Lower leg skin (tissue), 4 donors: ENCODE measurements at places on chromosomes 6 and 20.

GRCh38 chr6:170445971-170446370 is 107.1 kb downstream of the PSMB1 start:
- DNase-seq, result no peak

DNA sequence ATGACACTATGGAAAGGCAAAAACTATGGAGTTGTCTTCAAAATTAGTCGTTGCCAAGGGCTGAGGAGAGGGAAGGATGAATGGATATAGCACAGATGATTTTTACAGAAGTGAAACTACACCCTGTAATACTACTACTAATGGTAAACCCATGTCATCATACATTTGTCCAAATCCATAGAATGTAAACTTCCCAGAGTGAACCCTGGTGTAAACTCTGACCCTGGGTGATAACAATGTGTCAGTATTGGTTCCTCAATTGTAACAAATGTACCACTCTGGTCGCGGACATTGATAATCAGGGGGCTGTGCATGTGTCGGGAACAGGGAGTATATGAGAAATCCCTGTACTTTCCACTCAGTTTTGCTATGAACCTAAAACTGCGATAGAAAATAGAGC is 72.2 kb downstream of the CNBD2 start:
- no peak for DNase-seq

- DNase-seq, result no peak
These were observed 32.4 kb upstream of the FAM184A start for GRCh38 chr6:119110601-119111548.

GRCh38 chr6:151481786-151482185 is 12.0 kb upstream of the CCDC170 start:
- DNase-seq, result no peak

DNA sequence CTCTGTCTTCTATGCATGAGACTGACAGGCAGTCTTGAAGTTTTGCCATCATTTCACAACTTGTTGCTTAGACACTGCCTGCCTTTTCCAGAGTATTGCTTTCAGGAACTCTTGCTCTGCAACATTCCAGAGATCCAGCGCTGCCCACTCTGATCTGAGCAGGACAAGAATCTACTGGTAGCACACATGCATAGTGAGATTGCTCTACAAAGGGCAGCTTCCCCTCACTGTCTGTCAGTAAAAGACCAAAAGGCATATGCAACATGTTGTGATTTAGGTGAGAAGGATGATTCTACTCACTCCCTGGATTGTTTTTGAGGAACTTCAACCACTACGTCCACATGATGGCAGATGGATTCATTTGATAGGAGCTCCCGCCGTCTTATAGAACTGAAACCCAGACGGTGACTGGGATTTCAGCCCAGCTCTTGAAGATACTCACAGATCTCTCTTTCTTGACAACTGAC is 259.1 kb downstream of the ARID1B start:
- no peak for DNase-seq

DNA sequence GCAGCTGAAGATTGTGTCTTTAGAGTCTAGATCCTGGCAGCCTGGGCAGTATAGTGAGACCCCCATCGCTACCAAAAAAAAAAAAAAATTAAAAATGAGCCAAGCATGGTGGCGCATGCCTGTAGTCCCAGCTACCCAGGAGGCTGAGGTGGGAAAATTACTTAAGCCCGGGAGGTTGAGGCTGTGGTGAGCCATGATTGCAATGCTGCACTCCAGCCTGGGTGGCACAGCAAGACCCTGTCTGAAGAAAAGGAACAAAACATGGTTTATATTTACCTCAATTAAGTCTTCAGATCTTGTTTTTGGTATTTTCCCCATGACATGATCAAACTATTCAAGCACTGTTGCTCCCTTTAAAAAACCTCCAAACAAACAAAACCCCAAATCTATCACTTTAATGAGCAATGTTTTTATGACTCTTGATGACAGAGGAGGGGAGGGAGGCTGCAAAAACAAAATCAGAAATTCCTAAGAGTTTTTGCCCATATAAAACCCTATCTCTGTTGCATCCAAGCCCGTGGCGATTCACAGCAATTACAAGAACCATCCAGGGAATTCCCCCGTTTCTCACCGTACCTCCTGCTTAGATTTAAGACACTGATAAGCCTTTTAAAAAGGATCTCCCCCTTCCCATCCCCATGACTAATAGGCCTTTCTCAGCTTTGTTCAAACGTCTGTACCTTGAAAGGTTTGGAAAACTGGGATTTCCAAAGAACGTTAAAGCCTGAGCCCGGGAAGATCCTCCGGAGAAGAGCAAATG is 259.9 kb downstream of the BMP7 start:
- no peak for DNase-seq

GRCh38 chr6:47922391-47922790 is 140.6 kb downstream of the OPN5 start:
- DNase-seq, result no peak

- DNase-seq, result no peak
These were observed 175.4 kb downstream of the UTRN start for GRCh38 chr6:144460327-144461095.

- DNase-seq, result no peak
These were observed 238.0 kb downstream of the COL12A1 start for GRCh38 chr6:74967821-74968220.

GRCh38 chr20:17109307-17109706 is 117.5 kb upstream of the PCSK2 start:
- no peak for DNase-seq

GRCh38 chr20:61558726-61559125 is 306.7 kb downstream of the CDH4 start:
- no peak for DNase-seq

DNA sequence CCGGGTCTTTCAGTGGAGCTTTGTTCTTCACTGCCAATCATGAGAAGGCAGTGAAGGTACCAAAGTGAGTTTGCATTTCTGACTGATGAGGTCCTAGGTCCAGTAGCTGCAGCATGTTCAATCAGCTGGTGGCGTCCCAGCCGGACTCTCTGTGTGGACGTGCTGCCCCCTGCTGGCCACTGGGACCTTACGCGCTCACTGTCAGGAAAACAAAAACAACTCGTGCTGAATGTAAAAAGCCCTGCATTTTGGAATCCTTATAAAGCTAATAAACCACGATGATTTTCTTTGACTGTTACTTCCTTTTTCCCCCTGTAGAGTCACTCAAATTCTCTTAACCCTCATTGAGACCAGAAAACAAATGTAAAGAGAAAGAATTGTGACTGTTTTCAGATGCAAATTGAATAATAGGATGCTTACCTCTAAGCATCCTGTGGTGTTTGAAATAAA is 4.9 kb upstream of the CD24 start:
- DNase-seq, result peak; percentile 97

- DNase-seq, result no peak
These were observed 8.8 kb upstream of the PERP start for GRCh38 chr6:138115877-138116660.

DNA sequence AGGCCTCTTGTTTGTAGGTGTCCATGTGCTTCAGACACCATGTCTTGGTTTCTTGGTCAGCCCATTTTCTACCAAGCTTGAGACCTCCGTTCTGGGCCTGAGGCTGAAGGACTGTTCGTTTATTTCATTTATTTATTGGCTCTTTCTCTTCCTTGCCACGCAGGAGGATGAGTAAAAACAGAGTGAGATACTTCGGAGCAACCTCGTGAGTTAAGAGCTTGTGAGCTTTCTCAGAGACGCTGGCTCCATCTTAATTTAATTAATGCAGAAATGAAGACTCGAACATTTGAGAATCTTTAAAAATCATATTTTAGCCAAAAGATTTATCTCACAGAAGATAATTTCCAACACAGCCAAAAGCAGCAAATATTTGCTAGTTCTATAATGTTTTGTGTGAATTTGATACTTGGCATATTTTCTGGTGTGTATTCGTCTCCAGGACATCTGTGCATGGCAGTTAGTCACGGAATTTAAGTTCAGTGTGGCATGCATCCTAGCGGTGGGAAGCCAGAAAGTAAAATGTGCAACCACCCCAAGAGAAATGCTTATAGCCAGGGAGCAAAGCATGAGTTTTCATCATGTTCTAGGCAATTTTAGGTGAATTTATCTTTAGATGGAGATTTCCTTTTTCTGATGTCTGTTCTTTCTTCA is 76.0 kb downstream of the THBS2 start:
- no peak for DNase-seq

DNA sequence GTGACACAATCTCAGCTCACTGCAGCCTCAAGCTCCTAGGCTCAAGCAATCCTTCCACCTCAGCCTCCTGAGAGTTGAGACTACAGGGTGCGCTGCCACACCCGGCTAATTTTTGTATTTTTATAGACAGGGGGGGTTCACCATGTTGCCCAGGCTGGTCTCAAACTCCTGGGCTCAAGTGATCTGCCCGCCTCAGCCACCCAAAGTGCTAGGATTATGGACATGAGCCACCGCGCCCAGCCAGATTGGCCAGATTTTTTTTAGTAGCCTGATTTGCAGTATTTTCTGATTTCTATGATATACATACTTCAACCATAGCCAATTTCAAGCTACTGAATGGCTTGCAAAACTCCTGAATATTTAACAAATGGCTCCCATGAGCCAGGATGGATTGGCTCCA is 21.4 kb upstream of the DLGAP4 start:
- DNase-seq, result peak; percentile 80

GRCh38 chr6:117483645-117484016 is 1.2 kb downstream of the DCBLD1 start:
- DNase-seq, result no peak

- DNase-seq, result no peak
These were observed 23.8 kb upstream of the TAF8 start for GRCh38 chr6:42026540-42026939.

DNA sequence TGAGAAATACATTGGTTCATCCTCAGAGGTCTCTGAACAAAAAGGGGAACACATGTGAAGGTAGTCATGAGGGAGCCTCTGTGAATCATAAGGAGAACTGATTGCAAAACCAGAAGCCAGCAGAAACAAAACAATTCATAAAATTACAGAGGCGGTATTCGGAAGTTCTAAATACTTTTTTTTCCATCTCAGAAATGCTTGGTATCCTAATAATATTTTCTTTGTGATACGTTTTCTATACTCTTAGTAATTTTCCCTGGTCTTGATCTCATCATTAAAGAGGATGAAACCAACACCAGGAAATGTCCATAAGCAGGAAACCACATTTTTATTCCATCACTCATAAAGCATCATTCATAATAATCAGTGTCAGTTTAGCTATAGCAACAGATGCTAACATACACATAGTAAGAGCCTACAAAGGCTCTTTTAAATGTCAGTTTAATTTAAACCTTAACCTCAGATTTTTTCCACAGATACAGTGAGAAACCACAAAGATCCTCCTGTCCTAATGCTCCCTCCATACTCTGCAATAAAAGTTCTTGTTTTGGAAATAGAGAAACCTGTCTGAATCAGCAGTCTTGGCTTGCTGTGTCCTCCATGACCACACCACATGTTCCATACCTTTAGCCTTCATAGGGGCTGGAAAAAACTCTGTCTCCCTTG is 29.2 kb downstream of the SGK1 start:
- DNase-seq, result no peak

DNA sequence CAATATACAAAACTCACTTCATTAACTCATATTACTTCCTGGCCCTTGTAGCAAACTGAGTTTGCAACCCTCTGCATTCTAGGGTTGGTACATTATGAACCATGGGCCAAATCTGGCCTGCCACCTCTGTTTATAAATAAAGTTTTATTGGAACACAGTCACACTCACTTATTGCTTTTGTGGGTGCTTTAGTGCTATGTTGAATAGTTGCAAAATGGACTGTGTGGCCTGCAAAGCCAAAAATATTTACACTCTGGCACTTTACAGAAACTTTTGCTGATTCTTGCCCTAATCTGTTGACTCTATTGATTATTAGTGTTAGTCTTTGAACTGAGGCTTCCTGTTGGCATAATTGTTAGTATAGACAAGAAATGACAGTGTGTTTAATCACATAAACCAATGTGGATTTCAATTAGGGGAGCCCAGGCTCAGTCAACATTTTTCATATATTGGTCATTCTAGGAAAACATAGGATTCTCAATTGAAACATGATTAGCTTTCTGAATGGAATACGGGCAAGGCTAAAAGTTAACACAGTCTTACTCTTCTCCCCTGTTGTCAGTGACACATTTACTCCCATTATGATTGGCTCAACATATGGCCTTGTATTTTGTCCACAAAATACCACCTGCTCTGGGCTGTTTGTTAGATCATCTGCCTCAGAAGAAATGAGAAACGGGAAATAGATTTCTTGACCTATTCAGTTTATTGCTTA is 241.9 kb upstream of the ZFP64 start:
- DNase-seq, result no peak

- no peak for DNase-seq
These were observed 142.5 kb downstream of the PREX1 start for GRCh38 chr20:48685300-48685699.

DNA sequence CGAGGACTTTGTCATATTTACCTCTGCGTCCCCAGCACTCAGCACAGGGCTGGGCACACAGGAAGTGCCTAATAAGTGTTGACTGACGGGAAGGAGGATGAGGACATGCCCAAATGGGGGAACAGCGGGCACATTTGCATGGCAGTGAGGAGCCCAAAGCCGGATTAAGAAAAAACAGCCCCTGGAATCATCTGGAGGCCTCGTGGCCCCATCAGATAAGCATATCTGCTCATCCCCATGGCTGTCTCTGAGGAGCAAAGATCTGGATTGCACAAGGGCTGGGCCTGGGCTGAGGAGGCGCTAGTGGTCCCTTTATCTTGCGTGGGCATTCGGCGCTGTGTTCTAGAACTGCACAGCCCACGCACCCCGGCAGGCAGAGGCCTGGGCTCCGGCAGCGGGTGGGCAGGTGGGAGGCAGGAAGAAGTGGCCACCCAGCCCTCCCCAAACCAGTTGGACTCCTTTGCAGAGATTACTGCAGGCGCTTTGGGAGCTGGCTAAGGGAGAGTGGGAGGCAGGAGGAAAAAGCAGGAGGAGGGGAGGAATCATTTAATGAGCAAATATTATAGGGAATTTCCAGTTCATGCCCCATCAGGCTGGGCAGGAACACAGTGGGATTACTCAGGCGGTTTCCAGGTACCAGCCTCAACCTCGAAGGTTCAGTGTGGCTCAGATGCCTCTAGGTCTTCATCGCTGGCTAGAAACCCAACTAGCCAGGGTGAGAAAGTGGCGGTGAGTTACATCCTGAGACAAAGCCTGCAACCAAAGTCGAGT is 108.1 kb downstream of the CEBPB start:
- no peak for DNase-seq

DNA sequence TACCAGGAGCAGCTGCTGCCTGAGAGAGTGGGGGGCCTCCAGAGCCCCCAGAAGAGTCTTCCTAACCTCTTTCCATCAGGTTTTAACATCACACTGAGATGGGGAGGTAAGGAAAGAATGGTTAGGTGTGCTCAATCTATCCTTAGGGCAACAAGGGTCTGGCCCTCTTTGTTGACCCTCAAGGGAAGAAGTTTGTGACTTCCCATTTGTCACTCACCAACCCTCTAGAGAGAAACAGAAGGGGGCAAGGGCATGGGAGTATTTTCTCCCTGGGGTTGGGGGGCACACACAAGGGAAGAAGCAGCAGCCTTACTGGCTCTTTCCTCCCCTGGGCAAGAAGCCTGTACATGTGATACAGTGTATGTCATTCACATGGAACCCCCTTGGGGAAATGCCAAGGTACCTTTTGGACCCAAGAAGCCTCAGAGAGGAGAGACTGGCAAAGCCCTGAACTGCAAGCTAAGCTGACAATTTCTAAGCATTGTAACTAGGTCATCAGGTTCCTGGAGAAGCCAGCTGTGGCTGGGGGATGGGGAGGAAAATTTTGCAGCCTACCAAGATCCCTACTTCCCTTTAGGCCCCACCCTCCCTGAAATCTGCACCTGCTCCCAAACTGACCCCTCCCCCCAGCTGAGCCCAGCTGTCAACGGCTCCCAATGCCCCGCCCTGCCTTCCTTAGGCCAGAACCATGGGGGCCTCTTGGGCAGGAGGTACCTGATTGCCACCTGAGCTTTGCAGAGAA is 14.5 kb downstream of the BCL2L1 start:
- DNase-seq, result no peak

- DNase-seq, result no peak
These were observed 68.2 kb downstream of the KHDC1L start for GRCh38 chr6:73156793-73157767.
